Liver (tissue), 10 donors: ENCODE measurements at places on chromosomes 4 and X.

DNA sequence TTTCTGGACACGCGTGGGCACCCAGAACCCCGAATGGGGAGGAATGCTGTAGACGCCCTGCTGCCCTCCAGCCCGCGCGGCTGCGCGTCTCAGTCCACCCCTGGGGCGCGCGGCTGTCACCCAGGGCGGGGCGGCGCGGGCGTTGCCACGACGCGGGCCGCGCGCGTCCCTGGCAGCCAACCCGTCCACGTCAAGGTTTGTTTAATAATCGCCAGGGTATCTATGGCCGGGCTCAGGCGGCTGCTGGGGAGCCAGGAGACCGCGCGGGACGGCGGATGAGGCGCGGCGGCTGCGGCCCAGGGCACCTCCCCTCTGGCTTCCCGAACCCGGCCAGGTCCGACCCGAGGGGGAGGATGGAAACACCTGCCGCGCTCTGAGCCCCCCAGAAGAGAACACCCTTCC is at the start of gene SPATA18:
Gene SPATA18, plus strand, starts transcription at position 92 of the 402 bp plus-strand sequence. CDS start 401 bp downstream, outside the sequence.
- H3K27me3 ChIP-seq: no peaks in the 10 kb centered on the region
- peak within 1 kb of the TSS; percentile 60 for H3K4me3 ChIP-seq
- no peak for DNase-seq
- peak within 1 kb of the TSS; percentile 72 for H3K27ac ChIP-seq
- peaks cover 11% of the 10 kb centered on the region for H3K4me1 ChIP-seq
- H3K36me3 ChIP-seq: no peaks in the 10 kb centered on the region

- no peak overlapping the region for H3K4me3 ChIP-seq
- H3K27me3 ChIP-seq: no peaks in the 10 kb centered on the region
- no peaks in the 10 kb centered on the region for H3K36me3 ChIP-seq
- no peak for DNase-seq
- no peak overlapping the region for H3K27ac ChIP-seq
These were observed 7.0 kb upstream of the STPG2 start for GRCh38 chr4:98150092-98150761.

- no peak overlapping the region for H3K4me3 ChIP-seq
- no peaks in the 10 kb centered on the region for H3K36me3 ChIP-seq
- no peaks in the 10 kb centered on the region for H3K4me1 ChIP-seq
- no peak overlapping the region for H3K27ac ChIP-seq
- DNase-seq: no peak
These were observed 495.2 kb downstream of the AFF2 start for GRCh38 chrX:148995661-148996060.

DNA sequence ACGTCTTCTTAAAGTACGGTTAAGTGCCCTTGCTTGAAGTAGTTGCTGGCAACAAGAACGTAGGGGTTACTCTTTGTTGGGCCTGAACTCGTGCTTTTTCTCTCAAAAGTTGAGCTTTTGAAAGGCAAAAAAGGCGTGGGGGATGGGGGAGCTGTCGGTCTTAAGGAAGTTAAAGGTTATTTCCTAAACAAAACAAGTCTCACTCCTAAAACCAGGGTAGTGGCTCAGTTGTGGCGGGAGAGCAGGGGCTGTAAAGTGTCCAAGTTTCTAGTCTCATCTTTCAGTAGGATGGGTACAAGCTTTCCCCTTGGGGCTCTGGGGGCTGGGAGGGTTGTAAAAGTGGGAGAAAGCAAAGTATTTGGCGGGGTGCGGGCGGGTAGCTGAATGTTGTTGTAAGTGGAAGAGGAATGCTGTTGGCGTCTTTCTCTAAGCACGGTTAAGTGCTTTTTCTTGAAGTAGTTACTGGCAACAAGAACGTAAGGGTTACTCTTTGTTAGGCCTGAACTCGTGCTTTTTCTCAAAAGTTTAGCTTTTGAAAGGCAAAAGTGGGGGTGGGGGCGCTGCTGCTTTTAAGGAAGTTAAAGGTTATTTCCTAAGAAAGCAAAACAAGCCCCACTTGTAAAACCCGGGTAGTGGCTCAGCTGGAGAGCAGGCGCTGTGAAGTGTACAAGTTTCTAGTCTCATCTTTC is 904 bp upstream of the WDR1 start:
- DNase-seq: peak; percentile 51
- peak overlapping the region; percentile 62 for H3K4me3 ChIP-seq
- H3K27me3 ChIP-seq: no peaks in the 10 kb centered on the region
- peaks cover 23% of the 10 kb centered on the region for H3K4me1 ChIP-seq
- H3K27ac ChIP-seq: peak overlapping the region; percentile 98
- peaks cover 12% of the 10 kb centered on the region for H3K36me3 ChIP-seq

GRCh38 chr4:113083346-113083745 is 33.9 kb downstream of the ANK2 start:
- no peaks in the 10 kb centered on the region for H3K4me1 ChIP-seq
- H3K27ac ChIP-seq: no peak overlapping the region
- no peak overlapping the region for H3K4me3 ChIP-seq
- no peak for DNase-seq

- no peak for DNase-seq
- H3K27ac ChIP-seq: no peak overlapping the region
- no peaks in the 10 kb centered on the region for H3K27me3 ChIP-seq
- H3K36me3 ChIP-seq: no peaks in the 10 kb centered on the region
- H3K4me3 ChIP-seq: no peak overlapping the region
These were observed 27.2 kb upstream of the SLC34A2 start for GRCh38 chr4:25628451-25628850.

- no peak overlapping the region for H3K27ac ChIP-seq
- DNase-seq: no peak
- H3K4me1 ChIP-seq: no peaks in the 10 kb centered on the region
- no peak overlapping the region for H3K4me3 ChIP-seq
These were observed 28.0 kb downstream of the MFSD8 start for GRCh38 chr4:127936974-127937373.

DNA sequence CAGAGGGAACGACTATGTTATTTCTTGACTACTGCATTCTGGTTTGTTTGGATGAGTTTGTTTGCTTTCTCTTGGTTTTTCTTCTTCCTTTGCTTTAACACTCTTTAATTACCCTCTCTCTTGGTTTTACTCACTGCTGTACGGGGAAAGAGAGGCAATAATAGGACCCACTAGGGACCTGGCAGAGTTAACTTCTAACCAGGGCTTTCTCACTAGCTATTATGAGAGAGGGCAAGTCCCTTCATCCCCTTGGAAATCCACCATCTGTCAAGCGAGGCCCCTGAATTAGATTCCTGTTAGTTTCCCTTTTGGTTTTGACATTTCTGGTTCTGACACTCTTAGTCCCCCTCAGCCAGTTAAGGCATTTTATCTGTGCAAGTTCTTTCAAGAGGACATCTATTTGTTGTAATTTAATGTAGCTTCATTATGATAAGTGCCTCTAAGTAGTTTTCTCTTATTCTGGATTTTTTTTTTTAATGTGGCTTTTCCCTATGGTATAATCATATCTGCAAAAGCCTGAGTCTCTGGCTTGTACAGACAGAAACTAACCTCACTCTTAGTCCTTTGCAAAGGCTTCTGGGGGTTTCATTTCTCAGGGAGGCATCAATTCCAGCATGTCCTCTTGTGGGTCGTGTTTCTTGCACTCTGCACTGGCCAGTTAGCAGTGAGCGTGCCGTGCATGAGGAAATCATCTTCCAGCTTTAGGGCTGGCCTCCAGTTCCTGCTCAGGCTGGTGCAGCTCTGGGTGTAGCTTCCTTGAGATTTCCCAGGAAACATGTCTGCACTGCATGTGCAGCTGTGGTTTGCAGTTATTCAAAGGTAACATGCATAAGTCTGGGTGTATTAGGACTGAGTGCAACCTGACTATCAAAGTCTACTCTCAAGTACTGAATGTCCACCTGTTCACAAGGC is 221.3 kb downstream of the STIM2 start:
- H3K4me1 ChIP-seq: peaks cover 7% of the 10 kb centered on the region
- H3K36me3 ChIP-seq: no peaks in the 10 kb centered on the region
- no peaks in the 10 kb centered on the region for H3K27me3 ChIP-seq
- H3K27ac ChIP-seq: no peak overlapping the region
- H3K4me3 ChIP-seq: no peak overlapping the region

GRCh38 chr4:102593147-102593546 is 92.0 kb downstream of the NFKB1 start:
- H3K27ac ChIP-seq: no peak overlapping the region
- peaks cover 30% of the 10 kb centered on the region for H3K36me3 ChIP-seq
- no peaks in the 10 kb centered on the region for H3K4me1 ChIP-seq
- no peak for DNase-seq
- H3K27me3 ChIP-seq: no peaks in the 10 kb centered on the region
- H3K4me3 ChIP-seq: no peak overlapping the region

DNA sequence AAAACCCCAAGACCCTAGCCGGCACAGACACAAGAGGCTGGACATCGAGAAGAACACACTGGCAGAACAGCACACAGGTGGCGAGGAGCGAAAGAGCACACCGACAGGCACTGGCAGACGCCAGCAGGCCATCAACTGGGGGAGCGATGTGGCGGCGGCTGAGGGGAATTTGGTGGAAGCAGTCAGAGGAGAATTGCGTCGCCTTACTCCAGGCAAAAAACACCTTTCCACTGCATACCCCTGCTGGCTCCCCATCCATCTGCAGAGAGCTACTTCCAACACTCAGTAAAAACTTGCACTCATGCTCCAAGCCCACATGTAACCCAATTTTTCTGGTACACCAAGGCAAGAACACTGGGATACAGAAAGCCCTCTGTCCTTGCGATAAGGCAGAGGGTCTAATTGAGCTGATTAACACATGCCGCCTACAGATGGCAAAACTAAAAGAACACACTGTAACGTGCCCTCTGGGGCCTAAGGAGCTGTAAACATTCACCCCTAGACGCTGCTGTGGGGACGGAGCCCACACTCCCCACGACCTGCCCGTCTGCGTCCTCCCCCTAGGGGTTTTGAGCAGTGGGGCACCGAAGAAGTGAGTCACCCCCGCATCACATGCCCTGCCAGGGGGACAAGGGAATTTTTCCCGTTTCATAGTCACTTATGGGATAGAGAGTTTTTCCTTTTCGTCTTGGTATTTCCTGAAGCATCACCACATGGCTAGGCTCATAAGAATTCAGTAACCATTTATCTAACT is 262.3 kb downstream of the KCTD8 start:
- H3K27ac ChIP-seq: no peak overlapping the region
- DNase-seq: no peak
- H3K4me3 ChIP-seq: no peak overlapping the region
- no peaks in the 10 kb centered on the region for H3K27me3 ChIP-seq
- no peaks in the 10 kb centered on the region for H3K36me3 ChIP-seq

- no peaks in the 10 kb centered on the region for H3K27me3 ChIP-seq
- H3K4me3 ChIP-seq: no peak overlapping the region
- DNase-seq: no peak
- H3K27ac ChIP-seq: no peak overlapping the region
- no peaks in the 10 kb centered on the region for H3K36me3 ChIP-seq
- H3K4me1 ChIP-seq: no peaks in the 10 kb centered on the region
These were observed 121.4 kb upstream of the PDE5A start for GRCh38 chr4:119750048-119750447.

GRCh38 chrX:74519870-74520269 is 94.6 kb downstream of the RLIM start:
- no peak overlapping the region for H3K27ac ChIP-seq
- no peak for DNase-seq
- H3K27me3 ChIP-seq: no peaks in the 10 kb centered on the region
- peaks cover 16% of the 10 kb centered on the region for H3K4me1 ChIP-seq

GRCh38 chrX:67545036-67545821 is 1.4 kb downstream of the AR start:
- H3K27me3 ChIP-seq: no peaks in the 10 kb centered on the region
- H3K27ac ChIP-seq: no peak overlapping the region

GRCh38 chr4:1746265-1746691 is 25.0 kb downstream of the TACC3 start:
- H3K27me3 ChIP-seq: no peaks in the 10 kb centered on the region
- no peaks in the 10 kb centered on the region for H3K36me3 ChIP-seq
- H3K27ac ChIP-seq: no peak overlapping the region
- H3K4me1 ChIP-seq: peaks cover 23% of the 10 kb centered on the region
- DNase-seq: peak; percentile 87

- H3K4me3 ChIP-seq: no peak overlapping the region
- no peaks in the 10 kb centered on the region for H3K4me1 ChIP-seq
- DNase-seq: no peak
- no peak overlapping the region for H3K27ac ChIP-seq
These were observed 236.2 kb upstream of the NUDT6 start for GRCh38 chr4:123158576-123158975.

GRCh38 chr4:149964001-149964796 is 114.0 kb upstream of the DCLK2 start:
- no peaks in the 10 kb centered on the region for H3K27me3 ChIP-seq
- H3K27ac ChIP-seq: no peak overlapping the region
- H3K36me3 ChIP-seq: no peaks in the 10 kb centered on the region

GRCh38 chr4:88857588-88857987 is 160.0 kb upstream of the NAP1L5 start:
- H3K27ac ChIP-seq: no peak overlapping the region
- no peaks in the 10 kb centered on the region for H3K27me3 ChIP-seq
- H3K4me1 ChIP-seq: no peaks in the 10 kb centered on the region
- DNase-seq: no peak

DNA sequence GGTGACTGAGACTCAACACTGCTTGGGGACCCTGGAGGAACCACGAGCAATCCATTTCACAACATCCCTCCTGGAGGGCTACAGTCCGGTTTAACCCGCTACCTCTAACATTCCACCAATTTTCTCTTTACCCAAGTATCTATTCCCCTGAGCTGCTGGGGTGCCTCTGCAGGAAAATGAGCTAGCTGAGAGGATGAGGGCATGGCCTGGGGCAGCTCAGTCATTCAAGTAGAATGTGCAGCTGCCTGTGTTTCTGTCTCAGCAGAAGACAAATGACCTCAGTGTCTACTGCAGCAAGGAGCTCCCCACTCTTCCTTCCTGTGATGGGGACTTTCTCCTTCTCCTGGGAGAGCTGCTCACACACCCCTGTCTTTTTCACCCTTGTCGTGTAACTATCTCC is 120.8 kb downstream of the ZNF518B start:
- no peaks in the 10 kb centered on the region for H3K27me3 ChIP-seq
- no peaks in the 10 kb centered on the region for H3K36me3 ChIP-seq
- no peak for DNase-seq
- H3K4me1 ChIP-seq: no peaks in the 10 kb centered on the region
- no peak overlapping the region for H3K4me3 ChIP-seq
- no peak overlapping the region for H3K27ac ChIP-seq

- H3K27me3 ChIP-seq: no peaks in the 10 kb centered on the region
- H3K27ac ChIP-seq: no peak overlapping the region
- H3K36me3 ChIP-seq: no peaks in the 10 kb centered on the region
- no peak overlapping the region for H3K4me3 ChIP-seq
- no peak for DNase-seq
These were observed 57.0 kb downstream of the XAGE2 start for GRCh38 chrX:52425775-52426174.

DNA sequence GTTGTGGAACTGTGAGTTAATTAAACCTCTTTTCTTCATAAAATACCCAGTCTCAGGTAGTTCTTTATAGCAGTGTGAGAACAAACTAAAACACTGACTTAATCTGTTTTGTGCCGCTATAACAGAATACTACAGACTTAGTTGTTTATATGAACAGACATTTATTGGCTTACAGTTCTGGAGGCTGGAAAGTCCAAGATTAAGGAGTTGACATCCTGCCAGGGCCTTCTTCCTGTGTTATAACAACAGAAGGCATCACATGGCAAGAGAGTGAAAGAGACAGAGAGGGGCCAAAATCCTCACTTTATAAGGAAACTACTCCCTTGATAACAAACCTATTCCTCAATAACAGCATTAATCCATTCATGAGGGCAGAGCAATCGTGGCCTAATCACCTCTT is 42.5 kb upstream of the KCNIP4 start:
- H3K27me3 ChIP-seq: no peaks in the 10 kb centered on the region
- DNase-seq: no peak
- H3K4me1 ChIP-seq: no peaks in the 10 kb centered on the region
- no peak overlapping the region for H3K27ac ChIP-seq
- no peak overlapping the region for H3K4me3 ChIP-seq

- no peaks in the 10 kb centered on the region for H3K27me3 ChIP-seq
- no peak overlapping the region for H3K27ac ChIP-seq
- H3K4me1 ChIP-seq: no peaks in the 10 kb centered on the region
- no peak for DNase-seq
- no peaks in the 10 kb centered on the region for H3K36me3 ChIP-seq
These were observed 36.7 kb downstream of the ARX start for GRCh38 chrX:24979081-24979480.
